ENCODE measurements at places on chromosomes 5 and 9.

GRCh38 chr9:126096340-126096739, 230.3 kb upstream of the MVB12B start:
- no peak for ATAC-seq

GRCh38 chr5:98308960-98309359, 464.5 kb upstream of the RGMB start:
- ATAC-seq, result no peak

GRCh38 chr5:60586307-60586901, 113.6 kb downstream of the DEPDC1B start:
- no peak for ATAC-seq

GRCh38 chr9:137128862-137129455, 10.0 kb upstream of the GRIN1 start:
- ATAC-seq, result no peak

DNA sequence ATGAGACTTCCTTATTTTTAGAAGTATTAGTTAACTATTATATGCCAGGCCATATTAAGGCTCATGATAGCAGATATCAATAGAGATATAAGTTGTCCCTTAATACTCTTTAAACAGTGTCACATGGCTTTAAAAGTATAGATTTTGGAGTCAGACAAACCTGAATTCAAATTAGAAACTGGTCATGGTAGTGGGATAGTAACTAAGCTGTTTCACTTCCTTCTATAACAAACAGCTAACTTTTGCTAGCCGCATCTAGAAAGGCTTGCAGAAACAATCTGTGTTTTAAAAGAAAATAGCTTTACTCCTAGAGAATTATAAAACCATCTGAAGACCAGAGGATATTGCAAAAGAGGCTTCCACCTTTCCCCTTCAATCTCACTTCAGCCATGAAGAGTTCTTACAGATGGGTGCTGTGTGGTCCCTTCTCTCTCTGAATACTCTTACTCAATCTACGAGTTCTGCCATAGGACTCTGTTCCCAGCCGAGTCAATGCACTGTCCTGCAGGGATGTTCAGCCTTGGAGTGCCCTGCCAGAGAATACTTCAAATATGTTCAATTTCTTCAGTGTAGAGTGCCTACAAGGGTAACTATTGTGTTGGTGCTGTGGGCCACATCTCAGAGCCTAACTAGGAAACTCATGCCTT, 810.2 kb downstream of the EFNA5 start:
- no peak for ATAC-seq

DNA sequence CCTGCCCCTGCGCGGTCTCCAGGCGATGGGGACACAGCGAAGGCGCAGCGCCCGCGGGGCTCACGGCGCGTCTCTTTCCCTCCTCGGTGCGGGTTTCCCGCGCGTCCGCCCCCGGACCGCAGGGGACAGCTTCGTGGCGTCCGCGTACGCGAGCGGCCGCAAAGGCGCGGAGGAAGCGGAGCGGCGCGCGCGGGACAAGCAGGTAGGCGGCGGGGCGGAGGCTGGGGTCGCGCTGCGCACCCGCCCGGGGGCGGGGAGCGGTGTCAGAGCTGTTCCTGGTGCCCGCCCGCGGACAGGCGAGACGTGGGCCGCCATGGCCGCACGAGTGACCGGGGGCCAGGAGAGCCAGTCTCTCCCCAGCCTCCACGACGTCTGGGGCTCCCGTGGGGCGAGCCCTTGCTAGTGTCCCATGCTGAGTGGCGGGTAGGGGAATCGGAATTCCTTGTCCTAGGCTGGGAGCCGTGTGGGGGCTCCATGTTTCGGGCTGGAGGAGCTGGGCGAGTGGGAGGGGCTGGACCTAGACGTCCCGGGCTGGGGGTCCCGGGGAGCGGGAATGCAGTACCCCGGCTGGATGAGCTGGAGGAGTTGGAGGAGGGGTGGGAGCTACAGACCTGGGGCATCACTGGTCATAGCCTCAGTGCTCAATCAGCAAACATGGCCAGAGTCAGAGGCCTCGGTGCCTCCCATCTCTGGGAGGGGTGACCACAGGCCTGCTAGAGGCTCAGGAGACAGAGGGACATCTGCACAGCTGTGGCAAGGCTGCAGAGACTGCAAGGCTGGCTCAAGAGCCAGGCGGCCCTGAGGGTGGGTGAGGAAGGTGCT, 968 bp downstream of the NKD2 start:
- no peak for ATAC-seq

GRCh38 chr5:111584651-111585050, 72.3 kb upstream of the STARD4 start:
- no peak for ATAC-seq

GRCh38 chr5:87361031-87361445, 51.7 kb downstream of the CCNH start:
- no peak for ATAC-seq

DNA sequence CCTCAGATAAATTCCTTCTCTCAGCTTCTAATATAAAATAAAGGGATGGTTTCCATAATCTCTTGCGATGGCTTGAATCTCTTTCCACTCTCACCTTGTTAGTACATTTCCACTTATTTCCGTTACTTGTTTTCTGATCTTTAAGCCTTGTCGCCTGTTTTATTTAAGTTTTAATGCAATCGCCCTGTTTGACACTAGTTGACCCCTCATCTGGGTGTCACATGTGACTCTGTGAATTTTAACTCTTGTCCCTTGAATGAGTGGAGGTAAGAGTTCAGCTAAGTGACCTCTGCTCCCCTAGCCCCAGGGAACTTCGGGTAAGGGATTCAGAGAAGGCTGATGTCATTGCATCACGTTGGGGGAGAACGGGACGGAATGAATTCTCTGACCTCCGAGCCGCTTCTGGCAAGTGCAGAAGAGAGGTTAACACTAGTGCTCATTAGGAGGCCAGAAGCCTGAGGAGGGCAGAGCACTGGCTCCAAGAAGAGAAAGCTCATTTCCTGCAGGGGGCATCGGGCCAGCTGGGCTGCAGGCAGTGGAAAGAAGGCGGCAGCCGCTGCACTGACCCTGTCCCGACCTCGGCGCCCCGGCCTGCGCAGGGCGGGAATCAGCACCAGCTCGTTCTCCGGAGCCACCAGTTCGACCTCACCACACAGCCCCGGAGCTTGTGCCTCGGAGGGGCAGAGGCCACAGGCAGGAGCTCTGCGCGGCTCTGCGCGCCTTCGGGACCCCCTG, 569 bp downstream of the HINT2 start:
- no peak for ATAC-seq
